ENCODE measurements at places on chromosomes 5 and 9.

DNA sequence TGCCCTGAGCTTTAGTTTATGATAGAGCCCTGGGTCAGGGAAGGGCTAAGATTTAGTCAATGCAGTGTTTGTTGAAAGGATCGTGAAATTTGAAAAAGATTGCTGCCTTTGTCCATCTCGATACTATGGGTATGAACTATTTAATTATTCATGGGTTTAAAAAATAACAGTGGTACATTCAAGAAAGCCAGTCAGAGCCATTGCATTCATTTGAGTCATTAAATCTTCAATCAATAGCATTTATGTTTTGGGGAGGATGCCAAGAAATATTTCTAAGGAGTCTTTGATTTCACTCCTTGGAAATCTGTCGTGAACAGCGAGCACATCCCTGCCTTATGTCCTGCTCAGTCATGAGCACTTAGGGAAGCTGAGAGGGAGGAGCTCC lies 54.4 kb upstream of the LRRTM2 start:
- peak; percentile 37 for DNase-seq

DNA sequence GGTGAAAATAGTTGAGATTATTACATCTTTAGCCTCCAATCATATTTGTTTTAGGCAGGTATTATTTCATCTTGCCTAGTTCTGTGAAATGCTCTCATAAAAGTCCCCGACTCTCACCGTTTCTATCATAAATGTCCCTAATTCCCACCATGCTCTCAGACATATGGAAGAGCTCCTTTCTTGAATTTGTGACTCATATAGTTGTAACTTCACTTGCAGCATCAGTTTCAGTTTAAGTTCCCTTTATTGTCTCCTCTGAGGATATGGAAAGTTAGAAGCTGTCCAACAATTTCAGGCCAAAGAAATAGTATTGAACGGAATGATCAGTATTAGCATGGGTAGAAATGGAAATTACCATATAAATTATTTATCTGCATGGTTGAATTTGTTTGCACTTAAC lies 187.5 kb upstream of the NR4A3 start:
- DNase-seq: peak; percentile 9

- DNase-seq: no peak
Measured at GRCh38 chr5:111583758-111584203, 71.4 kb upstream of the STARD4 start.

DNA sequence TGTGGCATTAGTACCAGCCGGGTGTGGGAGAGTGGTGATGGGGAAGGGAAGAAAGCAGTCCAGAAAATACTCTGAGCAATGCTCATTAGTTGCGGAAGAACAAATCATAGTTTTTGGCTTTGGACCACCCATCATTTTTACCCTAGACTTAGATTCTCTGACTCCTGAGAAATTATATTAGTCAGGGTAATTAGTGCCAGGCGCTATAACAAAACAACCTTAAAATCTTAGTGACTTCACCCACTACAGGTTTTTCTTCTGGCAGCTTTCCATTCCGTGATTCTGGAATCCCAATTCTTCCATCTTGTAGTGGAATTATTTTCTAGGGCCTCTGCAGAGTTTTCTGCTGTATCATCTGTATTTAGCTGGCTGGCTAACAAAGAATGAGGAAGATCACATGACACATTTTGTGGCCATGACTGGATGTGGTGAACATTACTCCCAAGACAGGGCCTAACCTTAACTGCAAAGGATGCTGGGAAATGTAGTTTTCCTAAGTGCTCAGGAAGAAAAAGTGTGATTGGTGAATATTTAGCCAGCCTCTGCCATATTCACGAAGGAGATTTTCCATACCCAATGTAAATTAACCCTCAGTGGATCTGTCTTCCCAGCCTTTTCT lies 373.0 kb upstream of the MEF2C start:
- DNase-seq: no peak

GRCh38 chr9:128863647-128864046 lies 18.1 kb downstream of the KYAT1 start:
- DNase-seq: no peak

DNA sequence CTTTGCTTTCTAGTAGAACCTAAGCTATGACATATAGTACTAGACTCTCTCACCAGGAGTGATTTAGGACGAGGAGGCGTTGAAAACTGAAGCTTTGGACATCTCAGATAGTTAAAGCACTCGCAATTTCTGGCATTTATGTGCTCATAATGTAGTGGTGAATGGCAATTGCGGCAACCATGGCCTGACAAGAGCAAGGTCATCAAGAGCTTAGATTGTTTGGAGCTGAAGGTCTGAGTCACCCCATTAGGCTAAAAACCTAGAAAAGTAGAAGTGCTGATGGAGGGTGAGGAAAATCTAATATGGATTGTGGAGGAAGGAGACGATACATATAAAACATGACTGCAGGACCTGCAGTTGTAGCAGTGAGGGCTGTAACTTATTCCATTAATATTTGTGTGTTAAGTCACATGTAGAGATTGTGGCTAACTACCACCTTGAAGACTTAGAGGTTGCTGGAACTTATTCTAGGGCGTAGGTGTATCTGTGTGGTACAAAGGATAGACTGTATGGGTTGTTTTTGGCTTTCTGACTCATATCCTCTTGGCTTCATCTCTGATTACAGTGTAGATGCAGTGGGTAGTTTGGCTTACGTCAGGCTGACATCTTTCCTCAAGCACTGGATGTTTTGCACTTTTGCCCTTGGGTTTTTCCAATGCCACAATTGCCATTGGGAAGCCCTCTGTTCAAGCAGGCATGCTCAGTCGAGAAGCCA lies 138.9 kb upstream of the CDKN2B start:
- no peak for DNase-seq
